GM23248 (cell line): ENCODE measurements at places on chromosomes 2 and 18.

GRCh38 chr18:3948958-3949357, 499.0 kb downstream of the TGIF1 start:
- peak; percentile 33 for DNase-seq
- no peak overlapping the region for H3K4me3 ChIP-seq
- H3K4me1 ChIP-seq = peaks cover 6% of the 10 kb centered on the region; the same call in 1 of the 2 replicates
- H3K27ac ChIP-seq = no peak overlapping the region
- H3K27me3 ChIP-seq = no peaks in the 10 kb centered on the region

GRCh38 chr2:229868794-229869193, 53.0 kb downstream of the TRIP12 start:
- H3K4me3 ChIP-seq = no peak overlapping the region
- no peak for DNase-seq
- no peaks in the 10 kb centered on the region for H3K4me1 ChIP-seq
- no peaks in the 10 kb centered on the region for H3K27me3 ChIP-seq
- peaks cover 9% of the 10 kb centered on the region for H3K36me3 ChIP-seq

DNA sequence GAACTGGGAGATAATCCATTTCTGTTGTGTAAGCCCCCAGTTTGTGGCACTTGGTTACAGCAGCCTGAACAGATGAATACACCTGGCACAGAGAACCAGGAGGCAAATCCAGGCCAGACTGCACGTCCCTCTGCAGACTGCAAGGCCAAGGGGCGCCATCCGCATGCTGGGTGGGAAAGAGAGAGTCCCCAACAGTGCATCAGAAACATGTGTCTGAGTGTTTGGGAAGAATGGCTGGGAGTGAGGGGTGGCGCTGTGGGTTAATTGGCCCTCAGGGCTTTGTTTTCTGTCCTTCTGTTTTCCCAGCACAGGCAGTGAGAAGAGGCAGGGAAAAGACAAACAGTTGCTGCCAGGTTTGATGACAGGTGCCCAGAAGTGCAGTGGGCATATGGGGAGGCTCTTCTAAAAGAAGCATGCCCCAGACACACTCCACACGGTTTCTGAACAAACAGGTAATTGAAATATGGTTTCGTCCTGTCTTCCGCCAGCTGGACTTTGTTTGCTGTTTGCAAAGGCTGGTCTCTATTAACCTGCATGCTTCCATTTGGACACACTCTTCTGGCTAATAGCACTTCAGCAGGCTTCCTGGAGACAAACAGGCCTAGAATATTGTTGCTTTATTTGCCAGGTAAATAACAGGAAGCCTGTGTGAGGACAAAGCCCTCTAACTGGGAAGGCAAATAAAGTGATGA, 43.4 kb upstream of the SEC11C start:
- DNase-seq = no peak
- H3K27me3 ChIP-seq = peaks cover 56% of the 10 kb centered on the region
- H3K36me3 ChIP-seq = no peaks in the 10 kb centered on the region
- no peak overlapping the region for H3K4me3 ChIP-seq

DNA sequence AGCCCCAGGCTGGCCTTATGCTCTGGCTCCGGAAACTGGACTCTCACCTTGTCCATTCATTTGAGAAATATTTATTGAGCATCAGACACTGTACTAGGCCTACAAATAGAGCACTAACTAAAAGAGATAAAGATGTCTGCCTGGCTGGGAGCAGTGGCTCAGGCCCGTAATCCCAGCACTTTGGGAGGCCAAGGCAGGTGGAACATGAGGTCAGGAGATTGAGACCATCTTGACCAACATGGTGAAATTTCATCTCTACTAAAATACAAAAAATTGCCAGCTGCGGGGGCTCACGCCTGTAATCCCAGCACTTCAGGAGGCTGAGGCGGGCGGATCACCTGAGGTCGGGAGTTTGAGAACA, 7.6 kb upstream of the MRPL33 start:
- H3K36me3 ChIP-seq = no peaks in the 10 kb centered on the region
- peaks cover 32% of the 10 kb centered on the region for H3K4me1 ChIP-seq
- H3K4me3 ChIP-seq = no peak overlapping the region
- no peaks in the 10 kb centered on the region for H3K27me3 ChIP-seq

DNA sequence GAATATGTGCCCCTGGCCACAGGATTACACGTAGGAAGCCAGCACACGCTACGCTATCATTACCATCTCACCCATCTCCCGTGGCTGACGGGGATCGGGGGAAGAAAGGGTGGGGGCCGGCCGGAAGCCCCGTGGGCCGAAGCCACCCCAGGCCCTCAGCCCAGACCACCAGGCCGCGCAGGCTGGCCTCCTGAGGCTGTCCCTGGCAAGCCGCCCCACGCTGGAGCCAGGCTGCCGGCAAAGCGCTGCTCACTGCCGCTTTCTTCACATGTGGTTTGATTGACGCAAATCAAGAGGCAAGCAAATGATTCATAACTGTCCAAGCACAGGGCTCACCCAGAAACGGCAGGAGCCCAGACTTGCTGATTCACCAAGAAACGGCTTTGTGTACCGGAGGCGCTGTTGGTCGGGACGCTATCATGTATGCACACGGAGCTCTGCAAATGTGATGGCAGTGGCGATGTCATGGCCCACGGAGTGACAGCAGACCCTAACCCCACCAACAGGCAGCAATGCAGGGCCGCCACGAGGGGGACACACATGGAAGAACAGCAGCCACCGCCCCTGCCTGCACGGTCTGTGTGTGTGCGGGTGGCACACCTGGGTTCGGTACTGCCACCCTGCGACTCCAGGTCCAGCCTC, 125.7 kb downstream of the HDAC4 start:
- H3K27me3 ChIP-seq = no peaks in the 10 kb centered on the region
- no peaks in the 10 kb centered on the region for H3K36me3 ChIP-seq
- H3K4me3 ChIP-seq = peak overlapping the region; percentile 64
- peaks cover 40% of the 10 kb centered on the region for H3K4me1 ChIP-seq

- no peaks in the 10 kb centered on the region for H3K36me3 ChIP-seq
- H3K27ac ChIP-seq = no peak overlapping the region
- no peak overlapping the region for H3K4me3 ChIP-seq
- no peak for DNase-seq
- no peaks in the 10 kb centered on the region for H3K27me3 ChIP-seq
These were observed 44.1 kb downstream of the TNFRSF11A start for GRCh38 chr18:62369129-62369644.

- DNase-seq = no peak
- H3K27ac ChIP-seq = no peak overlapping the region
- H3K36me3 ChIP-seq = no peaks in the 10 kb centered on the region
- no peaks in the 10 kb centered on the region for H3K27me3 ChIP-seq
- H3K4me1 ChIP-seq = no peaks in the 10 kb centered on the region
These were observed 79.7 kb upstream of the RPRM start for GRCh38 chr2:153558247-153558646.

DNA sequence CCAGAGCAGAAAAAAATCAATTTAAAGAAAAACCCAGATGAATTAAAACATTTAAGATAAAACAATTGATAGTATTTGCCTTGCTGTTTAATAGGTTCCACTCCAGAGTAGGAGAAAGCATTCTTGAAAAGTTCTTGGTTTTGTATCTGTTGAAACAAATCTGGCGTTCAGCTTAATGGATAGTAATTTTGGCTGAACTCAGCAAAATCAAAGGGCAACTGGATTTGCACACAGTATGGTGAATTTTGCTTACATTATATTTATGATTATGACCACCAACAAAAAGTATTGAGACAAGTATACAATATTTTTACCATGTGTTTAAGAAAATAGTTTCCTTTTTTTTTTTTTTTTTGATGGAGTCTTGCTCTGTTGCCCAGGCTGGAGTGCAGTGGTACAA, 34.0 kb downstream of the SLC4A10 start:
- no peak overlapping the region for H3K4me3 ChIP-seq
- DNase-seq = no peak
- no peaks in the 10 kb centered on the region for H3K27me3 ChIP-seq
- no peaks in the 10 kb centered on the region for H3K4me1 ChIP-seq

DNA sequence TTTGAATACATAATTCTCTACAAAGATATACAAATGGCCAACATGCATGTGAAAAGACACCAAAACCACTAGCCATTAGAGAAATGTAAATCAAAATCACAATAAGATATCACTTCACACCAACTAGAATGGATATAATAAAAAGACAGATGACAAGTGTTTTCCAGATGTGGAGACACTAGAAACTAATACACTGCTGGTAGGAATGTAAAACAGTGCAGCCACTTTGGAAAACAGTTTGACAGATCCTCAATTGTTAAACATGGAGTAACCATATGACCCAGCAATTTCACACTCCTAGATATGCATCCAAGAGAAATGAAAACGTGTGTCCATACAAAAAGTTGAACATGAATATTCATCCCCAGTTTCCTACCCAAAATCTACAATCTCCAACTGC, 9.8 kb upstream of the RAB11FIP5 start:
- no peak for DNase-seq
- no peaks in the 10 kb centered on the region for H3K36me3 ChIP-seq
- no peaks in the 10 kb centered on the region for H3K27me3 ChIP-seq

DNA sequence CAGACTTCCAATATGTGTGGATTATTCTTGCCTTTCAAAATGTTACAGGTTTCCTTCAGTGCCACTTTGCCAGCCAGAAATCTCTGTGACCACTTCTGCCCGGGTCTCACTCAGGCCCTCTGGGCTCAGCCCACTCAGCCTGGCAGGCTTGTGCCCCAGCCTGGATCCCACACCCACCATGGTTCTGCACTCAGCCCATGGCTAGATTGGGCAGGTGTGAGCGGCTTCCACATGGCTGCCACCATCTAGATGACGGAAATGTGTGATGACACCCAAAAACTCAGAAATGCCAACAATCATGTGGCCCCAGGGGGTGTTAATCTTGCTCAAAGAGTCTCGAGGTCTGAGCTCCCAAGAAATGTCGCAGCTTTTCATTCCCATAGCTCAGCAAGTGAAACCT, 1097.5 kb upstream of the SLC39A10 start:
- no peaks in the 10 kb centered on the region for H3K4me1 ChIP-seq
- H3K27ac ChIP-seq = no peak overlapping the region
- no peak overlapping the region for H3K4me3 ChIP-seq

GRCh38 chr18:54140641-54141040, 83.8 kb downstream of the MBD2 start:
- peak; percentile 78 for DNase-seq
- no peaks in the 10 kb centered on the region for H3K27me3 ChIP-seq
- peaks cover 24% of the 10 kb centered on the region for H3K4me1 ChIP-seq
- peaks cover 6% of the 10 kb centered on the region; the same call in 1 of the 2 replicates for H3K36me3 ChIP-seq
- H3K4me3 ChIP-seq = no peak overlapping the region
- H3K27ac ChIP-seq = peak overlapping the region; percentile 54

DNA sequence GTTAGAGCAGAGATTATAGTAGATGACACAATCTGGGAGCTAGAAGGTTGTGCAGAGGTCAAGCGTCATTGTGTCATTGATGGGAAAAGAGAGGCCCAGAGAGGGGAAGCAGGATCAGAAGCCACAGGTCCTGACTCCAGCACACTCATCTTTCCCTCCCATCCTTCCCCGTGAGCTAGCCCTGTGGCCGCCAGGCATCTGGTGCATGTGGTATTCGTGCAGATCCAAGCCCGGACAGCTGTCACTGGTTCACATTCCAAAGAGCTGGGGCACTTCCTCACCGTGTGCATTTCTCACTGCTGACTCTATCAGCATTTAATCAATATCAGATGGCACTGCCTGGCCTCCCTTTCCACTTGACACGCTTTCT, 94.1 kb upstream of the THOC1 start:
- H3K27ac ChIP-seq = peak overlapping the region; percentile 93
- DNase-seq = peak; percentile 98
- no peaks in the 10 kb centered on the region for H3K36me3 ChIP-seq
- H3K4me1 ChIP-seq = peaks cover 47% of the 10 kb centered on the region
- H3K27me3 ChIP-seq = no peaks in the 10 kb centered on the region
- H3K4me3 ChIP-seq = peak overlapping the region; percentile 44; the same call in 1 of the 2 replicates

- peak within 1 kb of the TSS; percentile 96 for H3K27ac ChIP-seq
- peak; percentile 86 for DNase-seq
- no peaks in the 10 kb centered on the region for H3K36me3 ChIP-seq
- peak within 1 kb of the TSS; percentile 94 for H3K4me3 ChIP-seq
- H3K27me3 ChIP-seq = no peaks in the 10 kb centered on the region
These were observed at the start of gene YES1 for GRCh38 chr18:811892-812375. Gene YES1, minus strand, starts transcription at chr18:812242. Its CDS starts 55,415 bp downstream, at chr18:756827.

DNA sequence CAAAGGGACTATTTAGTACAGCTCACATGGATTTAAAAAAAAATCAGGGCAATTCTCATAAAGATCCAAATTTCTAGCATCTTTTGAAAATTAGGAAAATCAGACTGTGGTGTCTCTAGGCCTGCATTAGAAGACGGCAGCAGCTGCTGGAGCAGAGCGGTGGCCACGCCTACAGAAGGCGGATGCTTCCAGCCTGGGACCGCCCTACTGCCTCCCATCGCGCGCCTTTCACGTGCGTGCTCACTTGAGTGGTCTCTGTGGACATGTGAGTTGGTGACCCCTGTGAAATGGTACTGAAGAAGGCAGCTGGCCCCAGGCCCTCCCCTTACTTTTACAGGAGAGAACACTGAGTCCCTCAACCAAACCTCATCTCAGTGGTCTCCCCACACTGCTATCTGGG, 15.2 kb upstream of the ZFP36L2 start:
- no peaks in the 10 kb centered on the region for H3K36me3 ChIP-seq
- H3K27ac ChIP-seq = no peak overlapping the region

- DNase-seq = peak; percentile 43
- no peaks in the 10 kb centered on the region for H3K27me3 ChIP-seq
- peaks cover 38% of the 10 kb centered on the region for H3K4me1 ChIP-seq
- H3K4me3 ChIP-seq = no peak overlapping the region
- H3K36me3 ChIP-seq = no peaks in the 10 kb centered on the region
- H3K27ac ChIP-seq = no peak overlapping the region
These were observed 171.8 kb upstream of the KLF7 start for GRCh38 chr2:207337234-207338219.

DNA sequence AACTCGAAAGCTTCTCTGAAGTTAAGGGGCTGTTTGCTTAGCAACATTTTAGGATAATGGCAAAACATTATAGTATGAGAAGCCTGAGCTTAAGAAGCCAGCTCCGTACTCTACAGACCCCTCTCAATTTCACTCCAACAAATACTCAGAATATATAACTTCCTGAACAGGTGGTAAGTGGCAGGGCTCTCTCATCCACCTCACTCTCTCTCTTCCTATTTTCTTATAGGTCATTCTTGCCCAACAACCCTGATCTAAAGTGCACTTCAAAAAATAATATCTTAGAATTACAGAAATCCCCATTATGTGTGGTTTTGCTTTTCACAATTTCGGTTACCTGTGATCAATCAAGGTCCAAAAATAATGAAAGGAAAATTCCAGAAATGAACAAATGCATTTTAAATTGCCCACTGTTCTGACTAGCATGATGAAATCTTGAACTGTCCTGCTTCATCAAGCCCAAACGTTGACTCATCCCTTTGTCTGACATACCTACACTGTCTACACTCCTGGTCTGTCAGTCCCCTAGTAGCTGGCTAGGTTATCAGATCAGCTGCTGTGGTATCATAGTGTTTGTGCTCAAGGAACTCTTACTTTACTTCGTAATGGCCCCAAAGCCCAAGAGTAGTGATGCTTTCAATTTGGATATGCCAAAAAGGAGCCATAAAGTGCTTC, 122.8 kb upstream of the COL5A2 start:
- peak; percentile 42 for DNase-seq
- H3K36me3 ChIP-seq = no peaks in the 10 kb centered on the region
- no peaks in the 10 kb centered on the region for H3K27me3 ChIP-seq
- H3K4me1 ChIP-seq = peaks cover 15% of the 10 kb centered on the region
